ENCODE measurements at places on chromosomes 3 and 15. TPM values are rescaled to one million over a fixed set of nuclear protein-coding genes. Genes with fewer than 3 reads are reported as not detected.

AHSG gene
- not detected for total RNA-seq

GRCh38 chr3:43624619-43625305 lies 3.0 kb upstream of the ANO10 start:
- no peak for DNase-seq

CLN6 gene
- 16.6 TPM for total RNA-seq

FAM227B gene
- 0.81 TPM for total RNA-seq

DNA sequence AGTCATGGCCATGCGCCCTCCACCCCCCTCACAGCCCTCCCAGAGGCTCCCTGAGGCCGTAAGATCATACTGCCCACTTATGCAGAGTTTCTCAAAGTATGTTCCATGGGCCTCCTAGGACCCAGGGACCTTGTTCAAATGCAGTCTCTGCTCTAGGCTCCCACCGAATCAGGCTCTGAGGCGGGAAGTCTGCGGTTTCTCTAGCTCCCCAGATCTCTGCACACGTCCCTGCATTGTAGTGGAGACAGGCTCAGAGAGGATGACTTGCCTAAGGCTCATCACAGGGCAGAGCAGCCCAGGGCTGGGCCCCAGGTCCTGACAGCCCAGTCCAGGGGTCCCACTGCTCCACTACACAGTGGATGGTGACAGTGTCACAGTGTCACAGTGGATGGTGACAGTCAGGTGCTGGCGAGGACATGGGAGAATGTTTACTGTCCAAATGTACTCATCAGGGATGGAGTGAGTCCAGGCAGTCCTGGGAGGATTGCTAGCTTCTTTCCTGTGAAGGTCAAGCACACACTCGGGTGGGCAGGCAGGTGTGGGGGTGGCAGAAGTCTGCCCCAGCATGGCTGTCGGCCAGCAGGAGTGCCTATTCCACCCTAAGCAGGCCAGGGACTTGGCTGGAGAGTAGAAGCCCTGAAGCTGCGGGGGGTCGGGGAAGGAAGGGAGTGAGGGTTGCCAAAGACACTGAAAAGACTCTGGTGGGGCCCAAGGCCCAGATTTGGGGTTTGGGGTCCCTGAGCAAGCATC lies 12.4 kb downstream of the ANKRD63 start:
- DNase-seq, result no peak

DNA sequence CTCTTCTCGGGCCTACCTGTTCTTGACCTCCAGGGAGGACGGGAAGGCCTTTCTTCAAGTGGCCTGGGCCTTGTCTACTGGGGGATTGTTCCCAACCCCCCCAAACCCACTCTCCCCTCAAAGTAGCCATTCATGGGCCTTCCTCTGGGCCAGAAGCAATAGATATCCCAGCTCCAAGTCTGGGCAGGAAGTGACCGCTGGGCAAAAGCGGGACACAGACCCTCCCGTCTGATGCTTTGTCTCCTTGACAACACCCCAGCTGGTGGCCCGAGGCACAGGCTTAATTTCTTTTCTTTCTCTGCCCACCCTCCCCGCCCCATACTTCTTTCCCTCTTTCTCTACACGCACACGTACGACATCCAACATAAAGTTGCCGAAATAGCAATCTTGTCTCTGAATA lies 41.4 kb upstream of the FEZF2 start:
- DNase-seq, result no peak

ZCWPW2 gene
- 0.13 TPM for total RNA-seq

- DNase-seq, result no peak
Measured at GRCh38 chr3:61438253-61439121, 122.9 kb upstream of the PTPRG start.

FBXL2 gene
- total RNA-seq, result 15.2 TPM

NR1I2 gene
- total RNA-seq, result not detected

GRAMD2A gene
- 0.14 TPM for total RNA-seq

DNA sequence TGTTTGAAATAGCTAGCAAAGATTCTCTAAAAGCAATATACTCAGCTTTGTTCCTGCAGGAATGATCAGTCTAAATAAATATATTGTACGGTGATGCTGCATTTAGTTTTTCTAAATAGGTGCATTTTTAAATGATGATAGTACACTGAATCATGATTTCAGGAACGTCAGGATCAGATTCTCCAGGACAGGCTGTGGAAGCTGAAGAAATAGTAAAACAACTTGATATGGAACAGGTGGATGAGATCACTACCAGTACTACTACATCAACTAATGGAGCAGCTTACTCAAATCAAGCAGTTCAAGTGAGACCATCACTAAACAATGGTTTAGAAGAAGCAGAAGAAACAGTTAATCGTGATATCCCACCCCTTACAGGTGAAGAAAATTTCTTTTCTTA lies 46.3 kb upstream of the EIF3J start:
- DNase-seq, result no peak

FBXO40 gene
- total RNA-seq, result under 0.01 TPM

DNA sequence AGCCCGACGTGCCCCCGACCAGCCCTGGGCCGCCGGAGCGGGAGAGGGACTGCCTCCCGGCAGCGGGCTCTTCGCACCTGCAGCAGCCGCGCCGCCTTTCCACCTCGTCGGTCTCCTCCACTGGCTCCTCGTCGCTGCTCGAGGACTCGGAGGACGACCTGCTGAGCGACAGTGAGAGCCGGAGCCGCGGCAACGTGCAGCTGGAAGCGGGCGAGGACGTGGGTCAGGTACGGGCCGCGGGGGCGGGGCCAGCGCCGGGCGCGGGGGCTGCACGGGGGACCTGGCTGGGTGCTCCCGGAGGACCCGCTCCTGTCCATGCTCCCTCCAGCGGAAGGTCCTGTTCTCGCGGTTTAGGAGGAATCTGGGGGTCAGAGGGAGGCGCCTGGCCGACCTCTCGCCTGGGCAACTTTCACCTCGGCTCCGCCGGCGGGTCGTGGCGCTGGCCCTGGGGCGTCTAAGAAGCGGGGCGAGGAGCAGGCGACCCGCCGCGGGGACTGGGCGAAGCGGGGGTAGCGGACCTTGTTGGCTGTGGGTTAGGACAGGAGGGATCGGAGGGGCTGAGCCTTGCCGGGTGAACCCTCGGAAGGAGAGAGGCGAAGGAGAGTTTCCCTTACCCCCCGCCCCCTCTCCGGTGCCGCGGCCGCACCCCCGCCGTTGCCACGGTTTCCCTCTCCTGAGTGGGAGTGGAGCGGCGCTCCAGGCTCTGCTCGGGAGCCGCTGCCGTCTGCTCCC lies 682 bp downstream of the ITPKA start:
- DNase-seq, result no peak

DNA sequence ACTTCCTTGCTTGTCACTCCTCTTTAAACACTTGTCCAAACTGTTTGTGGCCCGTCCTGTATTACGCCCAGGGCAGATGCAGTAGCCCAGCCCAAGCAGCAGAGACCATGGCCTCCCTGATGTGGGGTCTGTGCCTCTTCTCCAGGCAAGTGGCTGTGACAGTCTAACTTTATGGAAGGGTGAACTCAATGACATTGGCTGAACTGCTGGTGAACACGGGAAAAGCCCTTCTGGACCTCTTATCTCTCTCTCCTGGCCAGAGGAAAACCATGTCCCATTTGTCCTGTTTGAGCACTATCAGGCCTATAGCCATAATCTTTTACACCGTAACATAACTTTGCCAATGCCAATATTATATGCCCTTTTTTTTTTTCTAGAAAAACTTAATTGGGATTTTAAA lies 67.6 kb downstream of the SMAD3 start:
- DNase-seq, result no peak

- no peak for DNase-seq
Measured at GRCh38 chr3:134677987-134678308, 27.1 kb upstream of the KY start.

DNA sequence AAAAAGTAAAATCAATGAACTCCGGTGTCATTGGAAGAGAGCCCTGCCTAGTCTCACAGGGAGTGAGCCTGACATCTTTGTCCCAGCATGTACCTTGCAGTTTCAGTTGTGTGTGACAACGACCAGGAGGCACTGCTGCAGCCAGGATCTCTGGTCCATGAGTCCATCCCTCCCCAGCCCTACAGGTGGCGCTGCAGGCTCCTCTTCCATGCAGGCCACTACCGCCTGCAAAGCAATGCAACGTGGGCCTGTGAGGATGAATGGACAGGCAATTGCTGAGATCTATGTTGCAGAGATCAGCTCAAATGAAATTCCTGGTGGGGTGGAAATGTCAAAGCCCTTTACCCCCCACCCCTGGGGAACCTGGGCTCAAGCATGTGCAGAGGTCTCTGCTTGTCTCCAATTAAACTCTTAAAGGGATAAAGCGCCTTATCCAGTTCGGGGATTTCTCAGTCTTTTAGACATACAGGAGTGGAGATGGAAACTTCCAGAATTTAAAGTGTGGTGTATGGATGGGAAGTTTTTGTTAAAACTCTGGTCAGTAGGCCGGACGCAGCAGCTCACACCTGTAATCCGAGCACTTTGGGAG lies 35.8 kb downstream of the TKT start:
- peak; percentile 22 for DNase-seq

LCTL gene
- not detected for total RNA-seq

- DNase-seq, result no peak
Measured at GRCh38 chr3:138089091-138089490, 26.3 kb downstream of the DZIP1L start.

EFCC1 gene
- total RNA-seq, result 0.26 TPM

DNA sequence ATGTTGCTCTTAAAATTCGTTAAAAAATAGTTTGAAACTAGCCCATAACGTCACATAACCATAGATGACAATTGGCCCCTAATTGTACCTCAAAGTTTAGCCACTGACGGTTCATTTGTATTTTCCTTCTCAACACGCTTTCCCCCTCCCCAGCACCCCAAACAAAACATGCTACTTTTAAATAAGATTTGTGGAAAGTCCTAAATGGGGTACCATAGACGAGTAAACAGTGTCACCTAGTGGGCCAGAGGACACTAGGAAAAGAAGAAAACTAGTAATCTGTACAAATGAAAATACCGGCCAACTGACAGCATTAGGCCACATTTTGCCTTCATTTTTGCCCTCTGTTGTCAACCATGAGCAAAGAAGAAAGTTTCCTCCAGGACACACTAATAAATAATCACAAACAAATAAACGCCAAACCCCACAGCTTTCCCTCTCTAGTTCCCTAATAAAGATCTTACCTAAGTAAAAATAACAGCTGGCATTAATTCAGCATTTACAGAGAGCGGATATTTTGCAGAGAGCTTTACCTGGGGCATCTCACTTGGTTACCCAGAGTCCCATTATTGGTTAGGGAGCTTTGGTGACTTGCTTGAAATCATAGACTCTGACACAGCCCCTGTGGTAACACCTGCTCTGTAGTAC lies 175.1 kb upstream of the ATP11B start:
- DNase-seq, result no peak

MAP3K13 gene
- total RNA-seq, result 17.3 TPM

GRCh38 chr15:56739964-56740640 lies 6.8 kb upstream of the ZNF280D start:
- no peak for DNase-seq

DNA sequence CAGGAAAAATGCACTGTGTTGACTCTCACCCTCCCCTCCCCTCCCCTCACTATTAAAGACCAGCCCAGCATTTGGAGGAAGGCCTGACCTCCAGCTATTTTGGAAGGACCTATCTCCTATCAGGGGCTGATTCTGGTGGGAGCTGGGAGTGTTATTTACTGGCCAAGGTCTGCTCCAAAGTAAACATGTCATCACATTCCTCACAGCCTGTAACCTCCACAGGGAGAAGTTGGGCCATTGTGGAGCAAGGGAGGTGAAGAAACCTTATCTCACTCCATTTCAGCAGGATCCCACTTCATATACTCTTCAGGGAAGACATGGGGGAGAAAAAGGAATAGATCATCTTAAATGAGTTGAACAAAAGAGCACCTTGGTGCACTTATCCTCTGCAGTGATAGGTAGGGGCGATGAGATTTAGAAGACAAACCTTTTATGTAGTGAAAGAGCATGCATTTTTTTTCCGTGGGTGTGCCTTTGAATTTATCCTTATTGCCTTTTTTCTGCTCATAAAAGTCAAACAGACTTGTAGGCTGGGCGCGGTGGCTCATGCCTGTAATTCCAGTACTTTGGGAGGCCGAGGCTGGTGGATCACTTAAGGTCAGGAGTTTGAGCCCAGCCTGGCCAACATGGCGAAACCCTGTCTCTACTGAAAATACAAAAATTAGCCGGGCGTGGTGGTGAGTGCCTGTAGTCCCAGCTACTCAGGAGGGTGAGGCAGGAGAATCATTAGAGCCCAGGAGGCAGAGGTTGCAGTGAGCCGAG lies 15.6 kb upstream of the FLNB start:
- no peak for DNase-seq

- DNase-seq, result no peak
Measured at GRCh38 chr3:25090698-25091453, 337.2 kb upstream of the RARB start.

DNA sequence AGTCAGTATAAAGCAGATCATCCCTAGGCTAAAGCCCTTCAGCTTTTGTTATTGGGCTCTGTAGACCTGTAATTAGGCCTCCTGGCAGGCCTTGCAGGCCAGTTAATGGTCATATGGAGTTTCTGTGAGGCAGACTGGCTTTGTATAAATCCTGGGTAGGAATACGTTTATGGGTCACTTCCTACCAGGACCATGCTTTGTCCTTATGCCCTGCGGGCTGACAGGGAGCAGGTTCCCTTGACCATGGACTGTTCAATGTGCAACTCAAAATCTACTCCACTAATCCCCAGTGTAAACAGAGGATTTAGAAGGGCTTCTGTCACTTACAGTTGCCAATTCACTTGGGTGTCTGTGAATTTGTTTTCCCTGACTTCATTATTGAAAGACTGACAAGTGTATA lies 202.7 kb upstream of the MLF1 start:
- no peak for DNase-seq

DNA sequence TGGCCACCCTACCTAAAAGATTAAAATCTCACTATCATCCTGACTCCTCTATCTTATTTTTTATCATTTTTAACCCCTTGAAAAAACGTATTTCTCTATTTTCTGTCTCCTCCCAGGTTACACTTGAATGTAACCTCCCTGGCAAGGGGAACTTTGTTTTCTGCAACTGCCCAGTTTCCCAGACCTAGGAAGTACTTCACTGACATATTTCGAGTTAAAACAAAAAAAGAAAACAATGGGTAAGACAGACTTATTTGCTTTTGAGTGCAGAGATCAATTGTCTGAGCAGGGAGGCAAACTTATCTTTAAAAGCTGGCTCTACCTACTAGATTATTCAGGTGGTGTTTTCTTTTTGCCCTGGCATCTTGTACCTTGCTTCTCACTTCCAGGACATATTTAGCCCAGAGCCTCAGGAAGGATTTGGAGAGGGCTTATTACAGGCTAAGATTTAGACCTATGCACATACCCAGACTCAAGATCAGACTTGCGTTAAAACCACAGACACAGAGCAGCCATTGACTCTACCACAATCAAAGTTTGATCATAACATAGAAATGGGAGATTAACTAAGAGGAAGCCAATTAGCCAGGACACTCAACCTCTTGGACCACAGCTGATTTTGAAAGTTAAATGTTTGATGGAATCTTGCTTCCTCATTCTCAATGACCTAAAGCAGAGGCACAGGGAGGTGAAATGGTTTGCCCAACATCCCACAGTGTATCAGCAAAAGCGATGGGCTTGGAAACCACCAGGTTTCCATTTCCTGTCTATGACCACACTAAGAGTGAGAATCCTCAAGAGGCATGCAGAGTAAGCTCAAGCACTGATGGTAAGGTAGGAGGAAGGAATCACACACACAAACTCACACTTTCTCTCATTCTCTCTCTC lies 169.5 kb upstream of the THBS1 start:
- no peak for DNase-seq

FEZF2 gene
- not detected for total RNA-seq

Measured in pulmonary artery endothelial cell (primary cell).